ENCODE measurements at places on chromosomes 13 and 19.

GRCh38 chr19:52138278-52138982, 1.3 kb downstream of the ZNF616 start:
- DNase-seq = peak; percentile 13

DNA sequence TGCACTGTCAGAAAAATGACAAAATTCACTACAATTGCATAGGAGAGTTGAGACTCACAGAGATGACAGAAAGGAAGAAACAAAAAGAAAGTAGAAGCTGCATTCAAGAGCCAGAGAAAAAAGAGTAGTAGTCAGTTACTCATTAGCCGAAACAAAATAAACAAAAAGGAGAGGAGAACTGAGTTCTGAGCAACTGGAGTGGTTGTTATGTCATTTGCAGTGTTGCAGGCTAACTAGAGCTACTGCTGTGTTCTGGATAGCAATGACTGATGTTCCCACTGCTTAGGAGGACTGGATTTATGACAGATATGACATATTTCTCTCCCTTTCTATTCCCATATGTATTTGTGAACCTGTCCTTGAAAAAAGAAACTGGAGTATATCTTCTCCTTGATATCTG, 482.6 kb downstream of the RFC3 start:
- DNase-seq = no peak

DNA sequence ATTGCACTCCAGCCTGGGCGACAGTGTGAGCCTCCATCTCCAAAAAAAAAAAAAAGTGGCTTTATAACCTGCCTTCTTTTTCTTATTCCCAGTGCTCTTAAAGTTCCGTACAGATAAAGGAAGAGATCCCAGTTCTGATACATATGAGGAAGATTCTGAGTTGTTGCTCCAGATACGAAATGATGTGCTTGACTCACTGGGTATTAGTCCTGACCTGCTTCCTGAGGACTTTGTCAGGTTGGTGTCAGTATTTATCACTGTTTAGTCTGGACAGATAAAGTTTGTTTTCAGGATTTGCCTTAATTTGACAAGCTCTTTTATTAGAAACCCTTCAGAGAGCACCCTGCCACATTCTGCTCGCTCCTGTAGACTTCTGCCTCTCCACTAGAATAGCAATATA, 33.9 kb downstream of the BBC3 start:
- no peak for DNase-seq

- no peak for DNase-seq
These were observed 1312.4 kb downstream of the PCDH9 start for GRCh38 chr13:65917731-65918130.

GRCh38 chr13:49214917-49215376, 5.2 kb upstream of the MLNR start:
- peak; percentile 42 for DNase-seq

GRCh38 chr19:43438291-43439031, 23.8 kb downstream of the TEX101 start:
- DNase-seq = peak; percentile 11

- DNase-seq = no peak
These were observed 79.9 kb downstream of the FREM2 start for GRCh38 chr13:38766799-38767198.

DNA sequence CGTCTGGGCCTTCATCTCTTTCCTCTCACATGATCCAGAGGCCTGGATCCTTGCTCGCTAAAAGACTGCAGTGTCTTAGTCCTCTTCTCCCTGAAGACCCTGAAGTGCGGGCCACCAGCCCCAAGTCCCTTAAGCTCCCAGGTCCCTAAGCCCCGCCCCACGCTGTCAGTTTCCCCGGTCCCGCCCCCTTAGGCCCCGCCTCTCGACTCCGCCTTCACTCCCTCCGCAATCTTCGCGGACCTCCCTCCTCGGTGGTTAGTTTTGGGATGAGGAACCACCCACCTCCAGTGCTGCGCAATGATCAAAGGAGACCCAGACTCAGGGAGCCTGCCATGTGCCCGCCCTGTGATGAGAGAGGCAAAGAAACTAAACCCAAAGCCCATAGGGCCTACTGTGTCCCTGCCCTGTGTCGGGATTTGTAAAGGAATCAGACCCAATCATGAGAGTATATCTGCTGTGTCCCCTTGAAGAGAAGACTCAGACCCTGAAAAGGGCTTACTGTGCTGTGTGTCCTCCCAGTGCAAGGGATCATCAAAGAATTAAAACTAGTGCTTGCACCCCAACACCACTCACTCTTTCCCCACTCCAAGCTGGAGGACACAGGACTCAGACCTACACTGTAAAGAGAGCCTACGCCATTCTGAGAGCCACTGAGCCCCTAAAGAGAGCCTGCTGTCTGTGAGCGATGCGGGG, 3.0 kb upstream of the COX6B1 start:
- peak; percentile 78 for DNase-seq

DNA sequence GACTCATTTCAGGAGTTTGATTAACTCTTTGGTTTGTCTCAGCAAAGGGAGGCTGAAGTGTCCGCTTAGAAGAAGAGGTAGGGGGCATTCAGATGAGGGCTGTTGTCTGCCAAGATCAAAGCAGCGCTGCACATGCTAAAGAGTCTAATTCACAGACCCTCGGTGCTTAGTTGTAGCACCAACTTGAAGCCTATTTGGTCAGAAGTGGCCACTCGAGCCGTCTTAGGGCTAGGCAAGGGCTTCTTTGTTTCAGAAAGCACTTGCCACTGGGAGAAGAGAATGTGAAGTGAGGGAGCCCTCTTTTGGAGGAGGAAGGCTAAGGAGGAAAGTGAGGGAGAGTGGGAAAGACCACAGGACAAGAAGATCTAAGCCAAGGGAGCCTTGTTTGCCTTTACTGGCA, 313.4 kb upstream of the TMTC4 start:
- no peak for DNase-seq

- no peak for DNase-seq
These were observed 252.8 kb downstream of the B3GLCT start for GRCh38 chr13:31452525-31452924.

GRCh38 chr19:6811906-6812305, 39.4 kb downstream of the VAV1 start:
- DNase-seq = no peak

DNA sequence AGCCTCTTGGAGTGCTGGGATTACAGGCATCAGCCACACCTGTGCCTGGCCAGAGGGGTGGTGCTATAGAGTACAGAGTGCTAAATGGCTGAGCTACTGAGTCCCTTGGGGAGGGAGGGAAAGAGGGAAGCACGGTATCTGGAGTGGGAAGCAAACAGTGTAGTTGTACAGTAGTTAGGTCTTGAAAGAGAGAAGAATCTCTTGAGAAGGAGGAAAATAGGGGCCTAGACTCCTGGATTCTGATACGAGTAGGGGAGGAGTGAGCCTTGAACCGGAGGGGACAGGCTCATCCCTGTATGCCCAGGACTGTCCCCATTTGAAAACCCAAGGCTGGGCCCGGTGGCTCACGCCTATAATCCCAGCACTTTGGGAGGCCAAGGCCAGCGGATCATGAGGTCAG, 5.1 kb downstream of the MYADM start:
- DNase-seq = no peak

DNA sequence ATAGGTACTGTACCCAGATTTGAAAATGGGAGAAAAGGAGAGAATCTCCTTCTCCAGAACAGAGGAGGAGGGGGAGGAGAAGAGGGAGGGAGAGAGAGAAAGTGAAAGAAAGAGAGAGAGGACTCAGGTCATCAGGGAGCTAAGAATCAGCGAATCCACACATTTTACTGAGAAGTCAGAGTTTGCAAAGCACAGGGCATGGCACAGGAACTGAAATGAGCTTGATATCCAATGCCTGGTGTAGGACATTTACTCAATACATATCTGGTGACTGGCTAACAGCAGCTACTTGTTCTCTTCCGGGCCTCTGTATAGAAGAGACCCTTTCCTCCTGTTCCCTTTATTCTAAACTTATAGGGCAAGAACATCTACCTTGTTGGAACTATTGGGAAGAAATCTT, 375.1 kb downstream of the KLF5 start:
- DNase-seq = no peak

GRCh38 chr19:38194061-38194701, 29.8 kb downstream of the DPF1 start:
- no peak for DNase-seq

- DNase-seq = peak; percentile 74
These were observed 6.0 kb downstream of the RUVBL2 start for GRCh38 chr19:48999481-49000325.

- DNase-seq = no peak
These were observed 427.2 kb downstream of the COG6 start for GRCh38 chr13:40082639-40083038.

GRCh38 chr19:30374865-30375552, 2.8 kb downstream of the ZNF536 start:
- DNase-seq = no peak

DNA sequence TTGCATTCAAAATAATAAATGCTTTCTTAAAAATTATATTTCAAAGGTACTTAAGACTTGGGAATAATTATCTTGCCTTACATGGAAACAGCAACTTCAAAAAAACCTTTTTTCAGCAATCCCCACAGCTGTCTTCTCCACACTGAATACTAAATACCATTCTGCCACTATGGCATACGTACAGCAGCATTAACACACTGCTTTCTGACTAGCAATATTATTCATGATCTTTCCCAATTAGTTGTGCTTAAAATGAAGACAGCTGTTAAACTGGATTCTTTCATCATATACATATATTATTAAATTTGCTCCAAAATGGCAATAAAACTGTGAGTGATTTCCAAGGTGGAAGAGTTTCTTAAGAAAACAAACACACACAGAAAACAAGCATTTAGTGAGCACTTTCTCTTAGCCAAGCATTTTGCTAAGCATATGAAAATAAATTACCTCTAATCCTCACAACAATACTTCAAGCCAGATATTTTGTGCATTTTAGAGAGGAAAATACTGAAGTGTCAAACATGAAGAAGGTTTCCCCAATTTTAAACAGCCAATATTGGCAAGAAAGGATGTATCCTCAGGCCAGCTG, 609.5 kb downstream of the SLITRK1 start:
- no peak for DNase-seq

DNA sequence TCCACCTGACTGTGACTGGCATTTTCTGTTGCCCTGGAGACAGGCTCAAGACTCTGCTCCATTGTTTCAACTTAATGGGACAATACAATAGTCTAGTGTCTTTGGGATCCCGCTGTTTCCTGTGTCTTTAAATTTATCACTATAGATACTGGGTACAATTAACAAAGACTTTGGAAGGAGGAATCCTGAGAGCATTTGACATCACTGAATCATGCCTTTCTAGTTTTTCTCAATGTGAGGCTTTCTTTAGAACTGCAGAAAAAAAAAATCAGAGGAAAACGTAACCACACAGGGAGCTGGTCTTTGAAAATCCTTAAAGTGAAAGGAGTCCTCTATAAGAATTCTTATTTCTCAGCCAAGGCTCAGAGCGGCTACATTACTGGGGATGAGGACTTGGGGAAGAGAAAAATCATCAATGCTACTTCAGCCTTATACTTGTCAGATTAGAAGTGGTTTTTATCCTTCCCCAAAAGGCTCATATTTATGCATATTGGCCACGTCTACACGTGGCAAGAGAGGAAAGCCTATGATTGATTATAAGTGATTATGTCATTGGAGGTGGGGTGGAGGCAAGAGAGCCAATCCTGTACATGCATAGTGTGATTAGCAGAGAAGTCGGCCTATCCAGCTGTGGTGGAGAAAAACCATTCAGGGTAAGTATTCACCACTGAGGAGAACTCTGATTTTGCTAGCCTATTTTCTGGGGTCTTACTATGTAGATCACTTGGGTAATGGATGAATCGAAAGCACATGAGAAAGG, 34.4 kb upstream of the UBL3 start:
- DNase-seq = no peak

GRCh38 chr19:46904114-46905060, 43.6 kb downstream of the ARHGAP35 start:
- DNase-seq = no peak

DNA sequence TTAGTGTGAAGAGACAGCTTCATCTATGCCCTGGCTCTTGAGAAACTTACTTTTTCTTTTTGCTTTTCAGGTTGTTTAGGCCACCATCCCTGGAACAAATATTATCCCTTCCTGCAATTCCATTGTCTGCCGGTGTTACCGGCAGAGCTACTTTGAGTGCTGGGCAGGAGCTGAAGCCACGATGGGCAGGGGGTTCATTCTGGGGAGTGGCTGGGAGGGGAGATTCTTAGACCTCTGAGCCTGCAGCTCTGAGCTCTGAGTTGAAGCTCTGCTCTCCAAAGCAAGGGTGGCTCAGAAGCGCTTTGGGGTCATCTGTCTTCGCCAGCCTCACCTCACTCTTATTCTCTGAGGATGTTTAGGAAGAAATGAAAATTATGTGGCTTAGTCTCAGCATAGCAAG, 1066.6 kb upstream of the SLC10A2 start:
- DNase-seq = no peak

DNA sequence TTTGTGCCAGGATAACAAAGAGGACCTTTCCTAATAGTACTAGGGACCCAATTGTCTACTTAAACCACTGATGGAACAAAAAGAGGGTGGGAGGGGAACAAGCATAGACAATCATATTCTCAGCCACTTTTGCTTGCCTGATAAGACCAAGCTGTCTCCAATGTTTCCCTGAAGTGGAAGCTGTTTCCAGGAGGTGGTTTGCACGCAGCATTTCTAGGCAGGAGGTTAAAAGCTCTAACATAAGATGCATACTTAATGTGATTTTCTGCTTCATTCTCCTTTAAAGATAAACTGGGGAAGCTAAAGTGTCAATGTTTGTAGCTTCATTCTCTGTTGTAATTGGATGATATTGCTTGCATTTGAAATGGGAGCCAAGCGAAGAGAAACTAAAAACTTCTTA, 442.9 kb downstream of the HS6ST3 start:
- no peak for DNase-seq

GRCh38 chr19:44596428-44597130, 16.8 kb upstream of the IGSF23 start:
- DNase-seq = no peak
